ENCODE measurements at places on chromosomes 7 and 10.

DNA sequence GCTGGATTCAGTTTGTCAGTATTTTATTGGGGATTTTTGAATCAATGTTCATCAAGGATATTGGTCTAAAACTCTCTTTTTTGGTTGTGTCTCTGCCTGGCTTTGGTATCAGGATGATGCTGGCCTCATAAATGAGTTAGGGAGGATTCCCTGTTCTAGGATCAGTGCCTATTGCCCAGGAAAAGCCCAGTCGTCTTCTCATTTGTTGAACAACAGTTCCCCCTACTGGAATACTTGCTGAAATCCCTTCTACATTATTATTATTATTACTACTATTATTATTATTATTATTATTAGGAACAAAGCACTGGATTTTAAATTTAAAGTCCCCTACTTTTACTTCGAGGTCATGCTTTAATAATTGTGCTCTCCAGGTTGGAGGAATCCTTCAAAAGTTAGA, 528.9 kb downstream of the MAGI2 start:
- DNase-seq: no peak

DNA sequence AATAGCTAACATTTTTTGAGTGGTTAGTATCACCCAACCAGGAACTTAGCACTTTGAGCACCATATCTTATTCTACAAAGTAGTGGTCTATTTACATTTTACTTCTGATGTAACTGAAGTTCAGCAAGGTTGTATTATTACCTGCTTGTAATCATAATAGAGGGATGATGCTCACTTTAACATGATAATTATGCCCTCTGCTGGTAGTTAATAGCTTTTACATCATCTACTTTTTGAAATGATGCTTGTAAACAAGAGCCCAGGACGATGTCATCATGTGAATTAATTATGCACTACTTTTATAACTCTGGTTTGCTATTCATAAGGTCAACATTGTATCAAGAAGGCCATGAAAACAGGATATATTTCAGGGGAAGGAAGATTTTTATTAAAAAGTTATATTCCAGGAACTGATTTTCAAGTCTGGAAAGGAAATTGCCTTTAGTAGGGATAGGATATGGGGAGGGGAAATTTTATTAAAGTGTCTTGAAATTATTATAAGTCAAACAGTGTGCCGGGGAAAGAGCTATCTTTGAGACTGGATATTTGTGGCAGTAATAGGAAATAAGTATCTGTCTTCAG, 80.3 kb upstream of the SCIN start:
- no peak for DNase-seq

GRCh38 chr7:92767437-92767836, 68.9 kb downstream of the CDK6 start:
- no peak for DNase-seq

- no peak for DNase-seq
Observed at GRCh38 chr7:91080351-91080750, 183.9 kb upstream of the FZD1 start.

- DNase-seq: no peak
Observed at GRCh38 chr7:84258628-84259027, 64.0 kb upstream of the SEMA3A start.

GRCh38 chr7:33981671-33982424, 76.5 kb downstream of the BMPER start:
- no peak for DNase-seq

DNA sequence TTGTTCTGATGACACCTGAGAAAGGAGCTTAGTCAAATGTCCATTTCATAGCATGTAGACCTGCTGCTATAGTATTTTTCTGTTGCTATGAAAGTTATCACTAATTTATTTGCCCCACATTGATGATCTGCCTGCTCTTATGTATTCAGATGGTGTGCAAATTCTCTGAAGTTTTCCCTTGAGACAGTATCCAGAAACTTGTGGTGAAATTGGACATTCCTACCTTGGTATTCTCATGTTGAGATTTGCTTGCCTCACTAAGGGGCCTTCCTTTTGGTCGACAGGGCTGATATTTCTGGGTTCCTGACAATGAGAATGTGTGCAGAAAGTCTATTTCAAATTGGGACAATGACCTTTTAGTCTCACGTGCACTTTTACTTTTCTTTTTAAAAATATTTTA, 253.2 kb upstream of the FZD8 start:
- no peak for DNase-seq

- no peak for DNase-seq
Observed at GRCh38 chr7:8117195-8117594, 144.8 kb downstream of the ICA1 start.

DNA sequence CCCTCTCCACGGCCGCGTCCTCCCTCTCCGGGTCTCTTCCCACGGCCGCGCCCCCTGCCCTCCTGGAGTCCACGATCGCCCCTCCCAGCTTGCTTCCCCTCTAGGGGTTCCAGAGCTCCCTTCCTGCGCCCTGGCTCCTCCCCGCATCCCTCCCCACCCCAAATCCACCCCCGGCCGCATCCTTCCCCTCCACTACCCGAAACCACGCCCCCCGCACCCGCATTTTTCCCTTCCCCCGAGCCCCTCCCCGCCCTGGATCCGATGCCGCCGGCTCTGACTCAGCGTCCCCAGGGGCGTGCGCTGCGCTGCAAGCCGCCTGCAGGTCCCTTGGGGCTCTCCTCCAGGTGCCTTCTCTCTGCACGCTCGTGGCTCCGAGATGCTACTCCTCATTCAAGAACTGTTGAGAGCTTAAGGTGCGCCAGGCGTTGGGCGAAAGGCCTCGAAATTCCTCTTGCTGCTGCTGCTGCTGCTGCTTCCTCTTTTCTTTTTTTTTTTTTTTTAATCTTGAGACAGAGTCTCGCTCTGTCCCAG, 372 bp upstream of the TMEM130 start:
- peak; percentile 67 for DNase-seq

GRCh38 chr10:18020523-18020922, 68.8 kb downstream of the SLC39A12 start:
- DNase-seq: no peak

DNA sequence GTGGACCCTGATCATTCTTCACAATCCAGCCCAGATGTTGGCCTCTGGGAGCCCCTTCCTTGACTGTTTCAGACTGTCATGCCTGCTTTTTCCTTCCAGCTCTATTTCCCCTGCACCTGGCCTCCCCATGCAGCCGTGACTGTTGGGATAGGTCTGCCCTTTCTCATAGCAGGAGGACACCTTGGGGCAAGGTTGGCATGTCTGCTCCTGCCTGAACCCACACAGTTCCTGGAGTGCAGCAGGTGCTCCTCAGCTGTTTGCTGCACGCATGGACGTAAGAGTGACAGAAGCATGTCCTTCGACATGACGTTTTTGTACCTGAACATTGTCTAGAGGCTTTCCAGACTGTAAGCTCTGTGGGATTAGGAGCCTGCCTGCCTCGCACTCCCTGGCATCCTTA, 24.0 kb downstream of the POR start:
- DNase-seq: no peak

GRCh38 chr10:131928248-131929095, 27.7 kb downstream of the PPP2R2D start:
- peak; percentile 51 for DNase-seq

DNA sequence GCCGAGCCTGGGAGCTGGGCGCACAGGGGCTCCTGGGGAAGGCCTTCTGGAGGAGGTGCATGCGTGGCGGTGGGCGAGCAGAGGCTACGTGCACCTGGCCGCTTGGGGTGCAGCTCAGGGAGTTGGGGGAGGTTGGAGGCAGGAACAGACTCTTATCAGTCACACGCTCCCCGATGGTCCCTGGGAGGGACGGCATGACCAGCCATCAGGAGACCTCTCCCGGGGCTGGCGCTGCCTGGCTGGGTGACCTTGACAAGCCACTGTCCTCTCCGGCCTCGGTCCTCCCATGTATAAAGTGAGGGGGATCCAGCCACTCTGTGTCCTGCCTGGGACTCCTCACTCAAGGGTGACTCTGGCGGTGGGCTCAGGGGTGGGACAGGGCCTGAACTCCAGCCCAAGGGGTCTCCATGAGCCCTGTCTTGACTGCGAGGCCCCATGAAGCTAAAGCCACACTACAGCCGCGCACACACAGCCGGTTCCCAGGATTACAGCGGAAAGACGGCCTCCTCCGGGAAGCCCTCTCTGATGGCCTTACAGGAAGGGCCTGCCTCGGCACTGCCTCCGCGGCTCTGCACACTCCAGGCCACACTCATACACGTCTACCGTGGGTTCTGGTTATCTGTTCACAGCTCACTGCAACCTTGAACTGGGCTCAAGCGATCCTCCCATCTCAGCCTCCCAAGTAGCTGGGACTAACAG, 2.3 kb downstream of the TMEM184A start:
- no peak for DNase-seq

GRCh38 chr10:104301907-104302690, 33.1 kb downstream of the GSTO2 start:
- DNase-seq: no peak

DNA sequence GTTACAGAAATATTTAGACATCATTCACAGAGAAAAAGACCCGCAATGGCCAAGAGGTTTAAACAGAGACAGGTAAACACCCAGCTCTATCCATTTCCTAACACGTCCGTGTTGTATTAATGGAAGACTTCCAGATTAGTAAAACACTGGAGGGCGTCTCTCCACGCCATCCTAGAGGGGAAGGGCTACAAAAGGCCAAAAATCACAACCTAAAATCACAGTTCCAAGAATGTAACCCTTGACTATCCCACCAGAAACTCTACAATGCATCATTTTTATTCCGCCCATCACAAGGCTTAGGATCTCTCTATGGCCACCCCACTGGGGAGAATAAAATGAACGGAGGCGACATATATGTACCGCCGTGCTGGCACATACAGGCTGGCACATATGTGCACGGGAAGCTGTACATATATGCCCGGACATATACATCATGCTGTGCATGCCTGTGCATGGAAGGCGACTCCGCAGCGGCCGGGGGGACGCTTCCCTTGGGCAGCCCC, 734 bp downstream of the PCLO start:
- DNase-seq: no peak

- no peak for DNase-seq
Observed at GRCh38 chr10:127910464-127910770, 3.5 kb downstream of the PTPRE start.

DNA sequence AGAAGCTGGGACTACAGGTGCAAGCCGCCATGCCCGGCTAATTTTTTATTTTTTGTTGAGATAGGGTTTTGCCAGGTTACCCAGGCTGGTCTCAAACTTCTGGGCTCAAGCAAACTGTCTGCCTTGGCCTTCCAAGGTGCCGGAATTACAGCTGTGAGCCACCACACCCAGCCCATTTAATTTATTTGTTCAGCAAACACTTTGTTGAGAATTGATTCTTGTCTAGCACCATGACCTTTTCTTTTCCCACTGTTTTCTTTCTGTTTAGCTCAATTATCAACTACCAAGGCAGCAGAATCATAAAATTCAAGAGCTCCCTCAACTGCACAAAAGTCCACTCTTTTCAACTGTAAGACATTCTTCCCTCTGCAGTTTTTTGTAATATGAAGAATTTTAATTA, 47.8 kb upstream of the PARD3 start:
- no peak for DNase-seq

Measured in stimulated activated CD4-positive, alpha-beta T cell treated with anti-CD3 and anti-CD28 coated beads, Interleukin-1b, Interleukin-23, amount 100 ng/mL, for 24 hours (primary cell).